Stimulated activated CD8-positive, alpha-beta memory T cell treated with anti-CD3 and anti-CD28 coated beads, Interleukin-7, amount 100 ng/mL, for 48 hours (primary cell): ENCODE measurements at places on chromosomes 2 and 18.

DNA sequence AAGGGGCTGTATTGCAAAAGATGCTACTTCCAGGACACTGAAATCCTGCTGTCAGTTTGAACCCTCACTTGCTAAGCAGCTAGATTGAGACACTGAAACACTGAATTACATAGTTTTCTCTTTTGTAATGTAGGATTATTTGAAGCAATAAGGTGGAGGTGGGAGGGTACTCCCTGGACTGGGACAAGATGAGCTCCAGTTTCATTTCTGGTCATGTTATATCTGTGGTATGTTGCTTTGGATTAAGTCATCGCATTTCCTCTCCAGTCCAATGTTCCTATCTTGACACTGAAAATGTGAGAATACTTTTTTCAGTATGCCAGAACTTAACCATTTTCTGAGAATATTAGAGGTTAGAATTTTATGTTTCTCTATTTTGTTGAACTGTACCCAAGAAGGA, 426.2 kb upstream of the MEX3C start:
- DNase-seq, result no peak

GRCh38 chr2:179410552-179411356, 146.1 kb upstream of the SESTD1 start:
- no peak for DNase-seq

GRCh38 chr2:196798980-196799379, 503 bp downstream of the GTF3C3 start:
- DNase-seq, result no peak

GRCh38 chr2:162085090-162085891, 11.3 kb upstream of the DPP4 start:
- DNase-seq, result no peak

DNA sequence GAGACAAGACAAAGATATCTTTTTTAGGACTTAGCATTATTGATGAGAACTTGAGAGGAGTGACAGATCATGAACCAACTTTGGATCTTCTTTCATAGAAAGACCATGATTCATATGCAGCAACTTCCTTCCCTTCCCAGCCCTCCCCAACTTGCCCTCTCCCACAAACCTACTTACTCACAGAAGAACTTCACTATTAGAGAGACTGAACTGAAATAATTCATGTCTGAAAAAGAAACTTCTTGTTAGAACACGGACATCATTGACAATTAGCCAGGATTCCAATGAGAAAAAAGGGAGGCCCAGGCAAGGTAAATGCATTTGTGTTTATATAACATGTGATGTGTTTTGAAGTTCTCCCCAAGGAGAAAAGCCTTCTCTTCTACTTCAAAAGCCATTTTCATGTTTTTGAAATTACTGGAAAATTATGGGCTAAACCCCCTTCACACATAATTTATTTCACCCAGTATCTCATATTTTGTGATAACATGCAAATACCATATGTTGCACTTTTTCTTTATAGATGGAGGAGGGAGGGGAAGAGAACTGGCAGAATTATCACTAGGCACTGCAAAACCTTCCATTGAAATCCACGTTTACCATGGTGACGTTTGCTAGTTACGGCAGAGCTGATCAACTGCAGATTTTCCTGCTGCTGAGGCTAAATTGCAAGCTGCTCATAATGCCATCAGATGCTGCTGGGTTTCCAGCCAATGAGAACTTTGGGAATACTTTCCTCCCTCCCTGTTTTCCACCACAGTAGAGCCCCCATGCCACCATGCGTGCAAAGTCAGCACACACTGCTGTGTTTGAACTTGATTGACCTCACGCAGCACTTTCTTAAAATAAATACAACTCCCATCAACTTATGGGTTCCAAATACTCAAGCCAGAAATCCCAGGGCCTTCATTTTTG, 294.7 kb downstream of the MEIS1 start:
- no peak for DNase-seq

DNA sequence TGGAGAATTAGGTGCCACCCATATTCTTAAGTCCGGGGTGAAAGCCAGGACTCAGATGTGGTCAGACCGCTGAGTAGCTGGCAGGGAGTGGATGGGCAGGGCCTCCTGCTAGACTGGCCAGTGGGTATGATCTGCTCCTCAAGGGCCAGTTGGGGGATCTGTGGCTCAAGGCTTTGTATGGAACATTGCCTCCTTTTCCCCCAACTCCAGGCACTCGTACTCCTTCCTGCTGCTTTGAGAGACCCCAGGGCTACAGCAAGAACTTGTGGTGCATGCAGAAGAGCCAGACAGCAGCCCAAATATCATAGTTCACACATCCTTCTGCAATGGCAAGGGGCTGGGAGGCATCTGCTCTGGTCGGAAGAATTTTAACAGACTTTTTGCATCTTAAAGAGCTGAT, 61.7 kb downstream of the PDCL3 start:
- no peak for DNase-seq

- DNase-seq, result no peak
Measured at GRCh38 chr18:72700961-72701710, 157.0 kb upstream of the CBLN2 start.

DNA sequence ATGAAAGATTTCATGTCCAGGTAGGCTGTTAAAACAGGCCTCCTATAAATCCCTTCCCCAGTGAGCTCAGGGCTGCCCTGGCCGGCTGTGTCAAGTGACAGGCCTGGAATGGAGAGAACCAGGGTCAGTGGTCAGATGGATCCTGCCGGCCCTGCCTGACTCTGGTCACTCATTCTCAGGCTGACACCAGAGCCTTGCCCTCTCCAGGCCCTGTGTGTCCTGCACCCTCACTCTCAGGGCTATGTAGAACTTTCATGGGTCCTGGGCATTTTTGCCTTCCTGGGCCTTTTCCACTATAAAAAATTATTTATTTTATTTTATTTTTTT, 82.0 kb upstream of the RGPD5 start:
- no peak for DNase-seq

- DNase-seq, result no peak
Measured at GRCh38 chr18:44996261-44996660, 315.6 kb downstream of the SETBP1 start.

- no peak for DNase-seq
Measured at GRCh38 chr2:227853204-227853629, 18.2 kb upstream of the DAW1 start.

- no peak for DNase-seq
Measured at GRCh38 chr18:58991167-58991798, 126.6 kb downstream of the ZNF532 start.

DNA sequence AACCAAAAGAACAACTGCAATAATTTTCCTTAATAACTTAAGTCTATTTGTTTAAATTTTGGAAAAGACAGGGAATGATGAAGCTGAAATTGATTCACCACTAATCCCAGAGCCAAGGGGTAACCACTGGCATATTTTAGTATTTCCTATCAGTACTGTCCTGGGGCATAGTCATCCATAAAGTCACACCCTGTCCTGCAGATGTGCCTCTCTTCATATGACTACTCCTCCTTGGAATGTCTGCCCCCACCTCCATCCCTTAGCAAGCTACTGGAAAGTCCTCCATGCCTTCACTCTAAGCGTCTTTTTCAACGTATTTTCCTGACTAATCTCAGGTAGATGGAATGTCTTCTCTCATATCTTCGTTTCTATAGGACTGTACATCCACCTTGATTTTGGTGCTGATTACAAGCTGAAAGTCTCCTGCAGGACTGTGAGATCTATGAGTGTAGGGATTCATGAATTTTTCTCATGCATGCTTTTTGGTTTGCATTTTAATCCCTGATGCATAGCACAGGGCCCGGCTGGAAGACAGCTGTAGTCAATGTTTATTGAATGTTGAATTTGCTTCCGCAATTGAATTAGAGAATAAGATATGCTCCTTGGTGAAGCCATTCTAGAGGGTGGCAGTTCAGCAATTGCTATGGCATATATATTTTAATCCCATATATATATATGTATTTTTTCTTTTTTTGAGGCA, 85.6 kb downstream of the MOGAT1 start:
- DNase-seq, result no peak

DNA sequence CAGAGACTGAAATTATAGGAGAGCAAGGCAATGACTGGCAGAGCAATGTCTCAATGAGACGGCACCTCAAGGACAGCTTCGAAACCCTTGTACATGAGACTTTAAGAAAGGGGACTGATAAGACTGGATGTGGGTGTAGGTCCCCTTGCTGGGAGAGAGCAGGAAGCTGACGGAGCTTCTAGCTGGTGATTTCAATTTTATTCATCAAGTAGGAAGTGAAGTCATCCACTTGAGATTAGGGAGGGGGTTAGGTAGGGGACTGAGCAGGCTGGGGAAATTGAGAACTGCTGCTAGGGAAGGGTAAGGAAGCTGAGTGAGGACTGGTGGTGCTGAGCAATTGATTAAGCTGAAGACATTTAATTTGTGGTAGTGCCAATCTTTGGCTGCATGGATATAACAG, 99.5 kb upstream of the ITGB6 start:
- no peak for DNase-seq

- DNase-seq, result no peak
Measured at GRCh38 chr2:19942199-19942598, 40.4 kb upstream of the TTC32 start.

DNA sequence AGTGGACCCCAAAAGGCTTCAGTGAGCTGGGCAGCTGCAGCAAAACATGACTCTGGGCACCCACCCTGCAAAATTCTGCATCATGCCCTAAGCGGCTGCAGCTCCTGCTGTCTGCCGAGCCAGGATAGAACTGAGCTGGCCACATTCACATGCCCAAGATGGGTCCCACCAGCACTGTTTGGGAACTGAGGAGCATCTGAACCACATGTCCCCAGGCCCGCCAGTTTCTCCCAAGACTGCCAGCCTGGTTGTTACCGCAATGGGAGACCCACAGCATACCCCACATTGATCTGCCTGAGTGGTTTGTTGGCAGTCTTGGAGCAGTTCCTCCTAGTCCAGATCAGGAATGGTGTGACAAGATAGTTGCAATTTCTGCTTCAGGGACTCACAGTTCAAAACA, 946.8 kb downstream of the CPS1 start:
- no peak for DNase-seq

- DNase-seq, result no peak
Measured at GRCh38 chr18:35458677-35459441, 38.9 kb downstream of the INO80C start.

DNA sequence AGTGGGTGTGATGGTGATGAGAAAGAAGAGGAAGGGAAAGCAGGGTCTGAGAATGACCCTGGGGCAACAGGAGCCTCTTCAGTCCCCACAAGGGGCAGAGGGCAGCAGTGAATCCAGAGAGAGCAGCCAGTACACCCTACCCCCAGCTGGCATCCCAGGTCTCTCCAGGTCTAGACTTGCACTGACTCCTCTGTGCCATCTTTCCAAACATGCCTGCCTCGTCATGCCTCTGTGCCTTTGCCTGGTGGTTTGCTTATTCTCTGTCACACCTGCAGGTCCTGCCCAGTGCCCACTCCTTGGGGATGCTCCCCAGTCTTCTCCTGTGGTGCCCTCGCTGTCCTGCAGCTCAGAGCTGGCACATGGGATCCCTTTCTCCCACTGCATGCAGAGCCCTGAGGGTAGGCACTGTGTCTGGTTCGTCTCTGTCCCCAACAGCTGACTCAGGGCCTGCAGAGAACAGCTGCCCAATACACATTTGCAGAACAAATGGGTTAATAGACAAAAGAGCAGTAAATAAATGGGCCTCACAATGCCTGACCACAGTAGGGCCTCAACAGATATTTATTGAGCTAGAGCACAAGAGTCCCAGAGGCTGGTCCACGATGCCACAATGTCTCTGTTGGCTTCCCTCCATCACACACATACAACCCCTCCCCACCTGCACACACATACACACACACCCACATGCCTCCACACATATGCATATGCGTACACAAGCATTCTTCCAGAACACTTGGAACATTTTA, 89.8 kb downstream of the HS1BP3 start:
- no peak for DNase-seq

DNA sequence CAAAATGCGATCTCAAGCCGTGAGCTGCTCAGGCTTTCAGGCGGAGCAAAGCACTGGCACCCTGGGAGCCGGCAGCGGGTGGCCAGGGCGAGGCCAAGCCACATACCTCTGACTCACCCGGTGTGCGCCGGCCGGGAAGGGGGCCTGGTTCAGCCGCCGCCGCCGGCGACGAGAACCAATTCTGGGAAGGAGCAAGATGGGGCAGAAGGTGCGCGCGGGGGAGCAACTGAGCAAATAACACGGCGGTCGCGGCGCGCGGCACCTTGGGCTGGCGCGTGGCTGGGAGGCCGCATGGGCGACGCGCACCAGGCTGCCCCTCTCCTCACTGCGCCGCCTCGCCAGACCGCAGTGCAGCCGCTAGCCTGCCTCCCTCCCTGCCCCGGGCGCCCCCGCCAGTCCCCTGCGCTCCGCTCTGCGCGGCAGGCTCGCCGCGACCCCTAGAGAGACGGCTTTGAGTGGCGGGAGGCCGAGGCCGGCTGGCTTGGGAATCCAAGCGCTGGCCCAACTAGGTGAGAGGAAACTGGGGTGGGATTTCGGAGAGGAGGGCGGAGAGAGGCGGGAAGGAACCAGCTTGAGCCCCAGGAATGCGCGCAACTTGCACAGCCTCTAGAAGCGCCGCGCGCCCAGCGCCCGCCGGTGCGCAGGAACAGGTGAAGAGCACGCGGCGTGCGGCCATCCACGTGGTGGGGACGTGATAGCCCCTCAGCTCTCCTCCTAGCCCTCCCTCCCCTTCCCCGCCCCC, 3.2 kb downstream of the NRP2 start:
- DNase-seq, result no peak

DNA sequence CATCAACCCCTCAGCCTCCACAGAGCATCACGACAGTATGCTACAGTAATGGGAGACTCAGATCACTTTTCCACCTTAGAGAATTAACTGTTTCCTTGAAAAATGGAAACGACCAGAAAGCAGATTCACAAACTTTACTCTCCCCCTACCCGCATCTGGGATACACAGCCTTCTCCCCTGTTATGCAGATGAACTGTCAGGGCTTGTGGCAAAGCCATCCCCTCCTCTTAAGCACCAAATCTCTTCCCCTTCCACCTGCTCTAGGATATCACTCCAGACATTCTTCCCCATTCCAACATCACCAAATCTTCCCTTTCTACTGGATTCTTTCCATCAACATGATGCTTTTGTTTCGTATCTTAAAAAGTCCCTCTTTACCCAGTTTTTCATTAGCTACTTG, 26.4 kb downstream of the NEB start:
- no peak for DNase-seq

DNA sequence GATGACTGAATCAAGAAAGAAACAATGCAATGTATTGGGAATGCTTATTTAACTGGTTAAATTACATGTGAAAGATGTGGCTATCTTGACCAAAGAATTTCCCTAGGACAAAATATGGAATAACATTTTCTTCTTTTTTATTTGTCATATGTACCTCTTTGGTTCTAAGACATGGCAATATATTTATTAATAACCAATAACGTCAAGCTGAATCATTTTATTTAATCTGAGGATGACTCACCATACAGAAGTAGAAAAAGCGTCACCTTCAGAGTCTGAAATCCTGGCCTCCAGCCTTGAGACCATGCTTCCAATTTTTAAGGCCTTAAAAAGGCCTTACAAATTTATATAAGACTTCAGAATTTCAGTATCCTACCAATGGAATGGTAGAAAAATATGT, 1464.9 kb downstream of the SUCLG1 start:
- no peak for DNase-seq

GRCh38 chr2:178219247-178219646, 24.9 kb downstream of the OSBPL6 start:
- no peak for DNase-seq

GRCh38 chr18:57748770-57749603, 54.1 kb downstream of the ATP8B1 start:
- no peak for DNase-seq

GRCh38 chr18:23634692-23635091, 28.0 kb downstream of the ANKRD29 start:
- no peak for DNase-seq
